ENCODE measurements at places on chromosomes 3 and 15.

GRCh38 chr3:47313341-47314055, 30.8 kb downstream of the KLHL18 start:
- no peak for DNase-seq

DNA sequence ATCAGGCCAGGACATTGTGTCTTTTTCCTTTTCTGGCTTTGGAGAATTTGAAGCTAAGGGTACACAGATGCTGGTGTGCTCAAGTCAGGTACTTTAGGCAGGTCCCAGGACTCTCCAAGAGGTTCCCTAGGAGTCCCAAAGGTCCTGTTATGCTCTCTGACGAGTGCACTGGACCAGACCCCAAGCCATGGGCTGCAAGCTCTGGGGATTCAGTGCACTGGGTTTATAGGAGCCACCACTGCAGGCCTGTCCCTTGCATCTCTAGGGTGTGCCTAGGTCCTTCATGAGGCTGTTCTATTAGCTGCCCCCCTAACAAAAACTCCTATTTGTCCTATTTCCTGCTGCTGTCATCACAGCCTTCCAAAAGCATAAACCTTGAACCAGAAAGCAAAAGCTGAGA, 31.9 kb upstream of the BFSP2 start:
- DNase-seq, result no peak

DNA sequence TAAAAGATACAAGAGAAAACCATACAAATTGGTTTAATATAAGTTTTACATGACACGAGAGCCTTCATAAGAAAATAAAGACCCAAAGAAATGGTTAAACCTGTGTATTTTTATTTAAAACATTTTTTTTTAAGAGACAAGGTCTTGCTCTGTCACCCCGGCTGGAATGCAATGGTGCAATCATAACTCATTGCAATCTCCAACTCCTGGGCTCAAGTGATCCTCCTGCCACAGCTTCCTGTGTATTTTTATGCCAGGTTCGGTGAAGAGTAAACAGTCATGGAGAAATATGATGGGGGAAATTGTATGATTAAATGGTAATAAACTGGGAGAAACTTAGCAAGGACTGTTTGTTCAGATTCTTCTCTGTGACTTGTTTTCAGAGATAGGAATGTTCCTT, 441.0 kb downstream of the TUSC7 start:
- DNase-seq, result no peak

DNA sequence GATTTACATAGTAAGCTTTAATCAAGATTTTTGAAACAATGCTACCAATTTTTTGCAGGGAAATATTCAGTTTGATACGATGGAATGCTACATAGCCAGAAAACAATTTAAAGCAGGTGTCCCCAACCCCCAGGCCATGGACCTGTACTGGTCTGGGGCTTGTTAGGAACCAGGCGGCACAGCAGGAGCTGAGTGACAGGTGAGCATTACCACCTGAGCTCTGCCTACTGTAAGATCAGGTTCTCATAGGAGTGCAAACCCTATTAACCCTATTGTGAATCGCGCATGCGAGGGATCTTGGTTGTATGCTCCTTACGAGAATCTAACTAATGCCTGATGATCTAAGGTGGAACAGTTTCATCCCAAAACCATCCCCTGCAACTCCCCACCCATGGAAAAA, 322.6 kb upstream of the NECTIN3 start:
- DNase-seq, result no peak

DNA sequence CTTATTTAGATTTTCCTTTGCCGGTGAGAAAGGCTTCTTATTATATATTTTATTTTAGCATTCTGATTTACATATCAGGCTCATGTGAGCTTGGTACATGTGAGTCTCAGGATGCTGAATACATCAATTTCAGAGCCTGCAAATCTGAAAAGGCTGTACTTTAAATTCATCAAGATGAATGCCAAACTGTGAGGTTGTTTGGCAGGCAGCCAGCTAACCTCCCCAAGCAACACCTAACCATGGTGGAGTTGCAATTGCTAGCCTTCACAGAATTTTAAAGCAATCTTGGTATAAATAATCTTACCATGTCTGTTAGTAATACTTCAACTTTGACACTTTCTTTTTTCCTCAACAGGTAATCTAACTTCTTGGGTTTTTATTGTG, 252.5 kb downstream of the CDIN1 start:
- DNase-seq, result no peak

DNA sequence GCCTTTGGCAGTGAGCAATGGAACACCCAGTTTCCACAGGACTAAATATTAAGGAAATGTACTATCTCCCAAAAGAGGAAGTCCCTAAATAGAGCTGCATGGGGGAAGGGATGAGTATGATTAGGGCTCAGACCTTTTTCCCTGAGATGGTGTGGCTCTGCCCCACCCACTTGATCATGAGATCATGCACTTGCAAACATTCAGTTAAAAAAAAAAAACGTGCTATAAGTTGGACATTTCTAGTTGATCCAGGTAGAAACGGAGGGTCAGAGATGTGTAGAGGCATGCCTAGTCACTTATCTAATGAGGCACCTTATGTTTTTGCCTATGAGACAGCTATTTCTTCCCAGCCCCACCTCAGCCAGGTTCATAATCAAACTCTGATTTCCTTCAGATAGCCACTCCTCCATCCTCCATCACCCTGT, 24.5 kb upstream of the SSR3 start:
- no peak for DNase-seq

DNA sequence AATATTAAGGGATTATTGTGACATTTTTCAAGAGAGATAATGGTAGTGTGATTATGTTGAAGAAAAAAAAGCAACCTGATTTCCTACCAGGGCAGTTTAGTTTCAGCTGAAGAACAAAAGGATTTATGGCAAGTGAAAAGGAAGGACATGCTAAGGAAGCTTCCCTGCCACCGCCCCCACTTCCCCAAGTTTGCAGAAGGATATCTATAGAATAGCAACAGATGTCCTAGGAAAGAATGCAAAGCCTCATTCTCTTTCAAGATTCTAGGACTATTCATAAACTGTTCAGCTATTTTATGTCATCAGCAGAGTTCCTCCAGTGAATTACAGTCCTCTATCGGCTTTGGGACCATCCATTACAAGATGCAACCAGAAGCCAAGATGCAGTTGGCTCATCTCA, 160.8 kb downstream of the SATB1 start:
- DNase-seq, result no peak

DNA sequence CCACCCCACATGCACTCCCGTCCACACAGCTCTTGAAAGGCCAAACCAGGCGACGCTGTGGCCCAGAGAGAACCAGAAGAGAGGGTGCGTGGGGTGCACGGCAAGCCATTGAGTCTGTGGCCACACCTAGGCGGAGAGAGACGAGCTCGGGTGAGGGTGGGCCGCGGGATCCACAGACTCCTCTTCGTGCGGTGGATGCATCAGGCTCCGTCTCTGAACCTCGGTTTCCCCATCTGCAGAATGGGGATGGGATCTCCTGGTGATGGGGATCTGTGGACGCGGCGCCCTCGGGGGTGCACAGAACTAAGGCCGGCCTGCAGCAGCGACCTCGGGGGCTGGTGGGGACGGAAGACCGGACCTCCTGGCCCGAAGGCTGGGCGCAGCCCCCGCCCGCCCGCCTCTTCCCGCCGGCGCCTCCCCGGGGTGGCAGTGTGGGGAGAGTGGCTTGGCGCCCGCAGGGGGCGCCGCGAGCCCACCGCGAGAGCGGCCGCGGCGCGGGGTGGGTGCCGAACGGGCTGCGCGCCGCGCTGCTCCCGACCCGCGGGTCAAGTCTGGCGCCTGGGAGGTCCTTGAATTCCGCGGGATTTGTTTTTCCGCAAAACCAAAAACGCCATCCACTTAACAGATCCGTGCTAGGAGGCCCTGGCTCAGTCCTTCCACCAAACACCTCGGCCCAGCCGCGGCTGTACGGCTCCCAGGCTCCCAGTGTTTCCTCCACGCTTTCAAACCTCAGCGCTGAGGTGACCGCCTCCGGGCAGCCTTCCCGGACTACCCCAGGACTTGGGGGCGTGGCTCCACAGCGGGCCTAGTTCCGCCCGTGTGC, 13.2 kb upstream of the ADPGK start:
- peak; percentile 74 for DNase-seq

DNA sequence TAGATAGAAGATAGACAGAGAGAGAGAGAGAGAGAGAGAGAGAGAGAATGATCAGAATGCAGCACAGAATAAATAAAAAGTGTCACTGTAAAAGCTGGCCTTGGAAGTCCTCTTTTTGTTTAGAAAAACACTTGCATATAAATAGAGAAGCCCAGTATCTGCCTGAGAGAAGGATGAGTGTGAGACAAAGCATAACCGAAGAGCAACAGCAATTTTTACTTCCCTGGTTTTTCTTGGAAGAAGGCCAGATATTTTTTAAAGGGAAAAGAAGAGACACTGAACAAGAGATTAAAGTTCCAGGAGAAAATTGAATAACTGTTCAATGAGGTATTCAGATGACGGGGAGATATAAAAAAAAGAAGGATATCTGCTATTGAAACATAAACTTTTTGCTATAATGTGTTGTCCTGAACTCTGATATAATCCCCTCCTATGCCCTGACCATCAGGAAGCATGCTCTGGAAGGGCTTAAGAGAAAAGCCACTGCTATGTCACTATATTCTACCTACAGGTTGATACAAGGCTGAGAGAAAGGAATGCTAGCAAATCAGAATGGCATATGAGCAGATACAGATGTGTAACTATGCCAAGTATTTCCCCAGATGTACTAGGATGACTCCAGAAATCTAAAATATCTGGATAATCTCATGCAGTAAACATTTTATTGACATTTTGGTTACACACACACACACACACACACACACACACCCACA, 358.9 kb downstream of the RBMS3 start:
- DNase-seq, result no peak

DNA sequence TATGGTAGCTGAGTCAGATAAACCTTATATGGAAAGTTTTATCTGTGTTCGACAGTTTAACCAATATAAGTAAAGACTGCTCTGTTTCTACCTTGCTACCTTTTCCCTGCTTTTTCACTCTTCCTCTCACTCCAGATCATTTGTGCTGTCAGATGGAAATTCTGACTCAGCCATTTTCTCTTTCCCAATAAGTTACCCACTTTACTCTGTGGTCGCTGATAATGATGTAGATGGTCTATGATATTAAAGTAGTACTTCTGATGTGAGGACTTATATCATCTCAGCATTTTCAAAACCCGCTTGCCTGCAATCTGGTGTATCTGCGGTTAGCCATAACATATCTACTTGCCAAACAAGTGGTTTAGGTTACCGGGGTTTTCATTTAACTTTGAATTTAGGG, 15.0 kb upstream of the UTS2B start:
- no peak for DNase-seq

DNA sequence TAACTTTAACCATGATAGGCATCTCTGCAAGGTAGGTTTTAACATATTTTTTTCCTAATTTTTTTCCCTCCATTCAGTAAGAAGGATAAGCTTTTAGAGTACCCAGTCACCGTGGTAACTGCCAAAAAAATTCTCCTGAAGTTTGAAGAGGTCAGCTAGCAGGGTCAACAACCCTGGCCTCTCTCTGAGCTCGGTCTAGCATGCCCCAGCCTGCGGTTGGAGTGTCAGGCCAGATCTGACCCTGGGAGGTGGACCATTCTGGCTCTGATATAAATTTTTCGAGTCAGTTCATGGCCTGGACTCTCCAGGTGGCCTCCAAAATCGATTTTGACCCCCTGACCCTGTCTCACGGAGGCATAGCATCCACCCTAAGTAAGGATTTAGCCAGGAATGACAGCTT, 29.7 kb downstream of the SOX2 start:
- DNase-seq, result peak; percentile 52

All from nephron progenitor cell (in vitro differentiated cells).